ENCODE measurements at places on chromosomes 5 and 9.

GRCh38 chr5:58016358-58016757 is 443.5 kb downstream of the PLK2 start:
- no peak for DNase-seq

GRCh38 chr5:173961418-173961817 is 27.6 kb upstream of the C5orf47 start:
- no peak for DNase-seq

DNA sequence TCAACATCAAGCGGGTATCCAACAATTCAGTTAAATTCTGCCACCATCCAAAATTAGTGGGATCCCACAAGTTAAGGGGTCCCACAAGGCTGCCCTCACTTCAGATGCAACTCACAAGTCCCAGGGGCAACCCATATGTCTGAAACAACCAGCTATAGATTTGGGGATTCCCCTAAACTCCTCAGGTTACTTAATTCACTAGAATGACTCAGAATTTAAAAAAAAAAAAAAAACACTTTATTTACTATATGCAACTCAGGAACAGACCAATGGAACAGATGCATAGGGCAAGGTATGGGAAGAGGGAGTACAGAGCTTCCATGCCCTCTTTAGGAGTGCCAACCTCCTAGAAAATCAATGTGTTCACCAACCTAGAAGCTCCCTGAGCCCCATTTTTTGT is 15.1 kb downstream of the AUH start:
- no peak for DNase-seq

GRCh38 chr9:3887221-3887653 is 361.4 kb upstream of the RFX3 start:
- no peak for DNase-seq

DNA sequence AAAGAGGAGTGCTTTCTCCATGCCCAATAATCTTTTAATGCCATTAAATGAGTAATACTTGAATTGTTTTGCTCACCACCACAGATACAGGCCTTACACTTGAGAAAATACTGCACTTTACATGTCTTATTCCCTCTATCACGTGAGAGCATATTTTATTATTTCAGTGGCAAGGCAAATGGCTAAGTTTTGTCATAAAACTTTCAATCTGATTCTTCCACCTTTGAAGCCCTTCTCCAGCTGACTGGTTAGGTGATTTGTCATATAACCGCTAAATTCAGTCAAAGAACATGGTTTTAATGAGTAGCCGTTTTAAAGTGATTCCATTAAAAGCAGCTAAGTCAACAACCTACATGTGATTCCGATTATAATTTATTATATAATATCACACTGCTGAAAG is 43.8 kb downstream of the FAT2 start:
- DNase-seq: no peak

- no peak for DNase-seq
Measured at GRCh38 chr5:176526462-176526861, 10.7 kb downstream of the RNF44 start.

Data from activated T-helper 1 cell treated with anti-CD3 and anti-CD28 coated beads, Interleukin-2, amount 50 U/mL, for 16 hours (primary cell).